ENCODE measurements at places on chromosomes 7 and 10.

DNA sequence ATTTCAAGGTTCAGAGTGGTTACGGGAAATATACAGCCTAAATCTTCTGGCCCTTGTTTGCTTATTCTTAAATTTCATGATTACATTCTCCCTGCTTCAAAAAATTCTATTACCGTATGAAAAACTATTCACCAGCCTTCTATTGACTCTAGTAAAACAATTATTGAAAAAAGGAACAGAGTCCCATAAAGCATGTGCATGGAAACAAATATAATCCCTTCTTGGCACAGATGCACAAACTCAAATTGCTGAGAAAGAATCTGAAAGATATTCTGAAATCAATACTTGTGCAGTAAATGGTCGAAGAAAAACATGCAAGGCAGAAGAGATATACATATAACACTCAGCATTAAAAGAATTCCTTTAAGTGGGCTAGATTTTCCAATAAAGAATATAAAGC, 83.6 kb downstream of the LRRN3 start:
- no peak for DNase-seq

GRCh38 chr7:36360244-36360643, 29.4 kb upstream of the ANLN start:
- DNase-seq, result peak; percentile 9

DNA sequence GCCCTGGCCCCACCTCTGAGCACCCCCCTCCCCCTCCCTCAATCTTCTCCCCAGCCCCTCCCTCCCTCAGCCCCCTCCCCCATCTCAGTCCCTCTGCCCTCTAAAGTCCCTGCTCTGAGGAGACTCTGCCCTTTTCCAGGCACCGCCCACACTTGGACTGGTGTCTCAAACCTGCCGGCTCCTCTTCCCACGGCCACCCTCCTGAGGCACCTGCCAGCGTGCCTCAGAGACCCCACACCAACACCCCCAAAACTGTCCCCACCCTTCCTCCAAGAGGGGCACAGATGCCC, 34.6 kb upstream of the HSPB1 start:
- no peak for DNase-seq

- no peak for DNase-seq
These were observed 4.8 kb downstream of the AKAP9 start for GRCh38 chr7:91945476-91945875.

- DNase-seq, result no peak
These were observed 13.9 kb downstream of the GPER1 start for GRCh38 chr7:1101563-1102431.

- no peak for DNase-seq
These were observed 18.1 kb upstream of the MACC1 start for GRCh38 chr7:20235288-20235687.

DNA sequence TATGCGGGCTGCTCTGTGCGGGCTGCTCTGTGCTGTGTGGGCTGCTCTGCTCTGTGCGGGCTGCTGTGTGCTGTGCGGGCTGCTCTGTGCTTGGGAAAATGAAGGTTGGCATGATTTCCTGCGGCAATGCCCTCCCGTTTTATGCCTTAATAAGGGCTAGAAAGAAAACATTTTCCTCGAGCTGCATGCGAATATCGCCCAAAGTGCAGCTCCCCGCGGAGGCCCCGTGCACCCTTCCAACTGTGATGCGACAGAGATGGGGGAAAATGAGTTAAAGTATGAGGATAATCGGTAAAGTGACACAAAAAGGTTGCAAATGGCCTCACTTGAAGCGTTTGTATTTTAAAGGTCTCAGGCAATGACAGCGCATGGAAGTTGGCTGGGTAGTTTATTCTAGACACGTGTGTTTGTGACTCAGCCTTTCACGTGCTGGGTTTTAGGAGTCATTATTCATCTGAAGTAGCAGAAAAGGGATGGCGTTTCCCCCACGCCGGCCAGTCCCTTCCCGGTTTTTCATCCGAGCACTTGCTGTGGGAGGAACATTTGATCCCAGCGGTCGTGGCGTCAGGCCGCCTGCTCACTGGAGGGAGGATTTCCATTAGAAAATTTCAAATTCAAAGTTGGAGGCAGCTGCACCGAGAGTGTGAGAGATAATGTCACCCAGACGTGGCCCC, 220.7 kb downstream of the ADARB2 start:
- no peak for DNase-seq

DNA sequence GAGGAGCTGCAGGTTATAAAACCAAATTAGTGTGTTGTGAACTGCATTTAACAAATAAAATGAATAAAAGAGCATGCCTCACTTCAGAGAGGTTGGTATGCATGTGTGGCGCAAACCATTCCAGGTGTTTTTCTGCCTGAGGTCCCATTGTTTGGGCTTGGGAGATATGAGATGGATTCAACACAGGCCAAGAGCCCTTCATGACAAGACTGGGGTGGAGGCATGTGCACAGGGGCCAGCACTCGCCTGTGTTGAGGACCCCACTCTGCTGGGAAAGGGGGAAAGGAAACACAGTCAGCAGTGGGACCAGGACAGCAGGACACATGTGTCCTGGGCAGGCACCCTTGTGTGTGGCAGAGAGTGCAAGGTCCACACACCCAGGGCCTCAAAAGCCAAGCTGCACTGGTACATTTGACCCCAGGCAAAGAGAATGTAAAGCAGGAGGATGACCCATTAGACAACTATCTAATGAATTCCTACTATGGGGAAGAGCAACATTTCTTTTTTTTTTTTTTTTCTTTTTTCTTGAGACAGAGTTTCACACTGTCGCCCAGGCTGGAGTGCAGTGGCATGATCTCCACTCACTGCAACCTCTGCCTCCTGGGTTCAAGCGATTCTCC, 9.2 kb upstream of the SLC18A3 start:
- no peak for DNase-seq

- DNase-seq, result no peak
These were observed 666 bp downstream of the SVIL start for GRCh38 chr10:29634105-29634504.

DNA sequence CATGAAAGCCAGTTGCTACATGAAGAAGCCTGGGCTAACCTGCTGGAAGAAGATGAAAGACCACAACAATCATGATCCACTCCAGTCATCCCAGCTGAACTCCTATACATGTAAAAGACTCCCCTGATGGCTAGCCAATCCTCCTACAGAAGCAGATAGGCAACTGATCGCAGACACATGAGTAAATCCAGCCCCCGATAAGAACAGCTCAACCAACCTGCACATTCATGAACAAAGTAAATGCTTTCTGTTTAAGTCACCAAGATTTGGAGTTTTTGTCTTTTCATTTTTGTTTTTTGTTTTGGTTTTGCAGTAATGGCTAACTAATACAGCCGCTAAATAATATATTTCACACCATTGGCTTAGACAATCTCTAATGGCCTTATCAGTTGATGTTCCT, 53.7 kb downstream of the PRLHR start:
- DNase-seq, result no peak

DNA sequence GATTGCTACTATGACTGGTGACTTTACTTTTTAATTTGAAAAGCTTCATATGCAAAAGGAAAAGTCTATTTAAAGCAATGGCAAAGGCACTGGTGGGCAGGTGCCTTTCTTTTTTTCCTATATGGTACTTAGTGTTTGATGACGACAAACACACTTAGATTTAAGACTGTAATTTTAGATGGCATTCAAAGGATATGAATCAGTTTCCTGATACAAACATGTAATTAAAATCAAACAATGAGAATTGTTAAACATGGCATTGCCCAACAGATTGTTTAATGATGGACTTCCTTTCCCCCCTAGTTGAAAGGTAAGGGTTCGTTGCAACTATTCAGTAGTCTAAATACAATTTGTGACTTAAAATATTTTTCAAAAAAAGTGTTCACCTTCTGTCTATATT, 106.5 kb upstream of the SEMA3C start:
- no peak for DNase-seq

DNA sequence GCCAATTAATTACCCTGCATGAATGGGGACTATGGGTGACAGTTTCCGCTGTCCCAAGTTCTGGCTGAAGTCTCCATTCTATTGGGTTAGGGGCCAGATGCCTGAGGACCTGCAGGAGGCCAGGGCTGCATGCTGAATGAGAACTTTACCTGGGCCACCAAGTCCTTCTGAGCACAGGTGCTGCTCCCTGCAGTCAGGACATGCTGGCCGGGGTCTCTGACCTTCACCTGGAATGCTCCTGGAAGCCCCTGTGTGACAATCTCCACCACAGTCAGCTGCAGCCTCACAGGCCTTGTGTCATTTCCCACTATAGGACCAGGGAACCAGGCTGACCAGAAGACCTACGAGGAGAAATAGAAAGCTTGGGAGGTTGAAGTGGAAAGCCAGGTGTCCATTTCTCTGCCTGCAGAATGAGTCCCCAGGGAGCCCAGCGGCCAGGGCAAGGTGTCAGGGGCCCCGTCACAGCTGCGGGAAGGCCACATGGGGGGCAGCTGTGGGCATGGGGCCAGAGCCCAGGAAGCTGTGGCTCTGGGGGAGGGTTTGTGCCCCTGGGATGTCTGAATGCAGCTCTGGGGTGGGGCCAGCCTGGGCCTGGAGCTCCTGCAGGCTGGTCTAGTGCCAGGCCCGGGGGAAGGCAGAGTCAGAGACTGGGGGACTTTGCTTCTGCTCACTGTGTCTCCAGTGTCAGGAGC, 5.6 kb upstream of the GIMAP8 start:
- DNase-seq, result no peak

DNA sequence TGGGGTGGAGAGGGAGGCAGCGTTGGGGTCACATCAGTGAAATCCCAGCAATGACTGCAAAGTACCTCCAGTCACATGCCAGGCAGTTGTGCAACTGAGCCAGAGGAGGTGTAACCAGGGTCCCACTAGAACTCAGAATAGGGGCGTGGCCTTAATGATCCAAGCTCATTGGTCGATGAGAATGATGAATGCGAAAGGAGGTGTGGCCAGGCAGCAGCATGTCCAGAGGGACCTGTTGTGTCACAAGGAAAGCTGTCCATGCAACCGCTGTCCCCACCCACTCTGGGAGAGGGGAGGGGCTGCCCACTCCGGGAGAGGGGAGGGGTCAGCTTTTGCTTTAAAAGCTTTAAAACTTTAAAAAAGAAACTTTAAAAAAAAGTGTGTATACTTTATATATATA, 25.3 kb upstream of the MTPAP start:
- peak; percentile 91 for DNase-seq

DNA sequence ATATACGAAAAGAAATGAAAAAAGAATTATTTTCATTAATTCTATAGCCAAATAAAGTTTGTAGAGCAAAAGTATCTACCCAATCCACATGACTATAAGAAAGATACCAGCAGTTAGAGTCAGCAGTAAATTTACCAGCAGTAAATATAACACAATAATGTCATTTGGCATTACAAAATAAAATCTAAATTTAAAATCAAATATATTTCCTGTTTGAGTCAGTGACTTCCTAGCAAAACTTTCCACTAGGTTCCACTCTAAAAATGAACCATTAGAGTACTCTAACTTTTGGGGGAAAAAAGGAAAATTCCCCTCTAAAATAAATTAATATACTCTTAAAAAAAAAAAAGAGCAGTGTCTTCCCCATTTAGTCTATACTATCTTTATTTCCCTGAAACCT, 144.8 kb downstream of the CPEB3 start:
- no peak for DNase-seq

- peak; percentile 50 for DNase-seq
These were observed 355.5 kb downstream of the GLRX3 start for GRCh38 chr10:130491693-130492050.

DNA sequence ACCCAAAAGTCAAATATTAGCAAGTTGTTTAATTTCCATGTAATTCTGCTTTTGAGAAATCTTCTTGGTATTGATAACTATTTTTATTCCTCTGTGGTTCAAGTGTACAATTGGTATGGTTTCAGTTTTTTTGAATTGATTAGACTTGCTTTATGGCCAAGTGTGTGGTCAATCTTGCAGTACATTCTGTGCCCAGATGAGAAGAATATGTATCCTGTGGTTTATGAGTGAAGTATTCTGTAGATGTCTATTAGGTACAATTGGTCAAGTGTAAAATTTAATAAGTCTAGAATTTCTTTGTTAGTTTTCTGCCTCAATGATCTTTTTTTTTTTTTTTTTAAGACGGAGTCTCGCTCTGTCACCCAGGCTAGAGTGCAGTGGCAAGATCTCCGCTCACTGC, 36.6 kb upstream of the C7orf33 start:
- DNase-seq, result no peak

- DNase-seq, result no peak
These were observed 19.2 kb downstream of the OGDHL start for GRCh38 chr10:49742683-49743463.

GRCh38 chr10:6279540-6280267, 77.0 kb downstream of the PFKFB3 start:
- DNase-seq, result peak; percentile 94

DNA sequence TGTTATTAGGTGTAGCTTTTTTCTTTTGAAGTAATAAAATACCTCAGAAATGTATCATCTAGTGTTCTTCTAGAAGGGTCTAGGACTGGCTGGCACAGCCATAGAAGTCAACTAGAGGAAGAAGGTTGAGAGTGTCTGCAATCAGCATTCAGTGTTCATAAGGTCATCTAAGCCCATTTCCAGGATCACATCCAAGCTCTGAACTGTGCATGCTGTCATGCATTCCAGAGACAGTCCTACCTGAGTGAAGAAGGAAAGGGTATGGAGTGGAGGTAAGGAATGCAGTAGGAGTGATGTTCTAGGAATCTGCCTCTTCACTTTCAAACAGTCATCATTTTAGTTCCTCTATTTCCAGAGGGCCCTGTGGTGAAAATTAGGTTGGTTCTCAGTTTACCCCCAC, 789.7 kb downstream of the GATA3 start:
- DNase-seq, result no peak

All from ELF-1 (cell line).